NCI-H748 treated with DMSO at 0.1 percent for 48 hours (cell line): ENCODE measurements at places on chromosomes 1 and 21.

DNA sequence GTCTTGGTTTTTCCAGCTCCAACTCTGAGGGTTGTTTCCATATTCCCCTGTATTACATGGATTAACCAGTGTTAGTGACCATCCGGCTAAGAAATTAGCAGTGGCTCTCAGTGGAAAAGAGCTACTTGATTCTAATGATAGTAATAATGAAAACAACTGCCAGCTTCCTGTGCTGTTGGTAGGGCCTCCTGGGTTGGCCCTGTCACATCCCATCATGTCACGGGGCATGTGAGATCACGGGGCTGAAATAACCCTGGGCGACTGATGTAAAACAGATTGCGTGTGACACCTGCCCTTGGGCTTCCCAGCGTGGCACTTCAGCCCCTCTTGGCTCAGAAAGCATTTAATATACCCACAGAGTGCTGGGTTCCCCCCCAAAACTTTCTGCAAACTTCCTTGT is 149.0 kb downstream of the ROR1 start:
- no peak for DNase-seq

DNA sequence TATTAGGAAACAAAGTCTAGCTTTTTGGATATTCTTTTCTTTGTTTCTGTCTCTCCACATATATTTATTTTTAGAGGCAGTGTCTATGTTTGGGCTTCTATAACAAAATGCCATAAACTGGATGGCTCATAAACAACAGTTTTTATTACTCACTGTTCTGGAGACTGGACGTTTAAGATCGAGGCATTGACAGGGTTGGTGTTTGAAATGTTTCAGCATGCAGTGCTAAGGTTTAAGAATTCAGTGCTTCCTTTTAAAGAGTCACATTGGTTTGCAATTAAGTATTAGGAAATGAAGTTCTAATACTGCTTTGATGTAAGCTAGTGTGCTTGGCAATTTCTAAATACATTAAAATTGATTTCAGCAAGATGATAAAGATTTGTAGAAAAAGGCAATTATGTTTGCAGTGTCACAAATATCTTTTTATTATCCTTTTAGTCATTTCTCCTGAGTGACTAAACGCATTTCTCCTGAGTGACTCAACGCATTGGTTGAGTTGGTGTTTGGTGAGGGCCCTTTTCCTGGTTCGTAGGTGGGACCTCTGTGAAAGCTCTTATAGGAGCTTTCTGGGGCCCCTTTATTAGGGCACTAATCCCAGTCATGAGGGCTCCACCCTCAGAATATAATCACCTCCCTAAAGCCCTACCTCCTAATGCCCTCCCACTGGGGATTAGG is 317.0 kb downstream of the USP25 start:
- no peak for DNase-seq

- DNase-seq, result no peak
Observed at GRCh38 chr21:35382696-35383095, 333.6 kb upstream of the RUNX1 start.

DNA sequence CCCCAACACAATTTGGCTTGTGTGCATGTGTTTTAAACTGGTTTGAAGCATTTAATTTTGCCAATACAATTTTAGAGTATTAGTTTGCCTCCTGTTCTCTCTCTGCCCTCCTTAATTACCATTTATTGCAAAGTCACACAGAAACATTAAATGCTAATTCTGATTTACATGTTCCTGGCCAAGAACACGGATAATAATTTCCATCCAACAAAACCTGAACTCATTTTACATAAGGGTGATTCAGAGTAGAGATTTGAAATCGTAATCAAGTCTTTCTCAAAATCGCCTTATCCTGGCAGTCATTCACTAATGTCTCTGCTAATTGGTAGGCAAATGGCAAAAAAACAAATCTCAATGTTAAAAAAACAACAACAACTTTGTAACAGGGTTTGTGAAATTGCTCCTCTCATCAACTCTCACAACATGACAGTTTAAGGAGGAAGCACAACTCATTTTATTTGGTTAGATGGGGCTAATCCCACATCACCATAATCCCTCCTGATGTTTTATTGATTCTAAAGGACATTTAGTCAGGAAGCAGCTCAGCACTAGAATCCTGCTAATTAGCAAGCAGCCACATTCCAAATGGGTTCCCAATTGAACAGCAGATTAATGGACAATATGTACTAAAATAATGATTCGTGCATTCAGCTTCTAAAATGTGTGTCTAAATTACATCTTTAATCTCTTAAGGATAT is 55.9 kb downstream of the C1orf87 start:
- DNase-seq, result no peak

DNA sequence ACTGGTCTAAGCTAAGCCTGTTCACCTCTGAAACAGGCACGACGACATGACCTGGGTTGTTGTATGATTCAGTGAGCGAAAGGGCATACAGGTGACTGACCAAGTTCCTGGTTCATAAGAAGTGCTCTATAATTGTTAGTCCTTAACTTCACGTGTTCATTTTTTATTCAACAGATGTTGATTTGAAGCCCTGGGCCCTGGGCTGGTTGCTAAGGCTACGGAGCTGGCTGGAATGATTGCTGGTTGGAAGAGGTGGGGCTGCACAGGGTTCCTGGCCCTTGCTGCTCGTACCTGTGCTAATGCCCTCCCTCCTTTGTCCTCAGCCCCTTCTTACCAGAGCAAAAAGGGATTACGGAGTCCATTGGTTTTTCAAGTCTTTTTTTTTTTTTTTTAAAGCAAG is 111.3 kb upstream of the CSF3R start:
- DNase-seq, result peak; percentile 2

GRCh38 chr1:100912019-100912418 is 16.1 kb downstream of the SLC30A7 start:
- no peak for DNase-seq

GRCh38 chr1:229410370-229410691 is 23.6 kb downstream of the ACTA1 start:
- no peak for DNase-seq

DNA sequence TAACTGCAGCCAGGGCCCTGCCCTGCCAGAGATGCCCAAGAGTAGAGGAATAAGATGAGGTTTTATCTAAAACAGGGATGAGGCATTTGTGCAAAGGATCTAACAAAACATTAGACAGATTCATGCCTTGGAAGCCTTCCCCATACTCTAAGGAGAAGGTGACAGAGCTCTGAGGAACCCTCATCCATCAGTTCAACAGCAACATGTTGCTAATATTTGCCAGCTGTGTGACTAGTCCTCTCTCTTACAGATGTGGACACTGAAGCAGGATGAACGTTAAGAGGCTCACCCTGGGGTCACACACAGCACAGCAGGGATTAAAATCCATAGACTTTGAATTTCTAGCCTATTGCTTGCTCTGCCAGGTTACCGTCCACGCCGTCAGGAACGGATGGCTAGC is 99.0 kb downstream of the ZBTB18 start:
- no peak for DNase-seq

GRCh38 chr1:78141531-78142231 is 95.9 kb downstream of the GIPC2 start:
- DNase-seq, result no peak
